ENCODE measurements at places on chromosomes 6 and 20. TPM values are rescaled to one million over a fixed set of nuclear protein-coding genes. Genes with fewer than 3 reads are reported as not detected.

GRCh38 chr6:87736809-87737540 lies 34.9 kb upstream of the AKIRIN2 start:
- H3K27me3 ChIP-seq: no peaks in the 10 kb centered on the region
- peaks cover 41% of the 10 kb centered on the region for H3K4me1 ChIP-seq
- DNase-seq: peak; percentile 33
- H3K36me3 ChIP-seq: no peaks in the 10 kb centered on the region

DNA sequence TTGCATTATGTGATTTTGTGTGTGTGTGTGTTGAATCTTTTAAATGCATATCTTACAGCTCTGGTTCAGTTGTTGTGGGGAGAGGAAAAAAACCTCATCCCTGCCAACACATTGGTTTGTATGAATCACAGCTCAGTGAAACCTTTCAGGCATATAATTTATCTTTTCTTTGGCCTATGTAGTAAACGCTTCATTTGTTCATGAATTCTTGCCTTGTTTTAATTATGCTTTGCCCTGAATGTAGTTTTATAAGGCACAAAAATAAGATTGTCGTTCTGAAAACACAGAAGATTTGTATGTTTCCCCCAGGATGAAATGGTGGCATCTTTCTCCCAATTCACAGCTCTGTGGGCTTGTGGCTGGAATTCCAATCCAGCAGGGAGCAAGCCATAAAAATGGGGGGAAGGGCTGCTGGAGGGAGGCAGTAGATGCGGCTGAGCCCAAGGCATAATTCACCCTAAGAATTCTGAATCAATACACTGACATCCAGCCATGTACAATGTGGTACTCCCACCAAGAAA lies 45.1 kb downstream of the BCAS1 start:
- DNase-seq: no peak
- no peaks in the 10 kb centered on the region for H3K4me1 ChIP-seq
- no peak overlapping the region for H3K4me3 ChIP-seq
- no peak overlapping the region for H3K27ac ChIP-seq

- H3K27me3 ChIP-seq: peaks cover 3% of the 10 kb centered on the region
- no peaks in the 10 kb centered on the region for H3K4me1 ChIP-seq
- no peak overlapping the region for H3K27ac ChIP-seq
- DNase-seq: no peak
Observed at GRCh38 chr6:4101298-4101697, 22.4 kb upstream of the FAM217A start.

- H3K27ac ChIP-seq: no peak overlapping the region
- H3K4me3 ChIP-seq: no peak overlapping the region
- peaks cover 16% of the 10 kb centered on the region for H3K36me3 ChIP-seq
- no peaks in the 10 kb centered on the region for H3K4me1 ChIP-seq
- H3K27me3 ChIP-seq: no peaks in the 10 kb centered on the region
Observed at GRCh38 chr6:63759605-63760105, 124.1 kb downstream of the PHF3 start.

DNA sequence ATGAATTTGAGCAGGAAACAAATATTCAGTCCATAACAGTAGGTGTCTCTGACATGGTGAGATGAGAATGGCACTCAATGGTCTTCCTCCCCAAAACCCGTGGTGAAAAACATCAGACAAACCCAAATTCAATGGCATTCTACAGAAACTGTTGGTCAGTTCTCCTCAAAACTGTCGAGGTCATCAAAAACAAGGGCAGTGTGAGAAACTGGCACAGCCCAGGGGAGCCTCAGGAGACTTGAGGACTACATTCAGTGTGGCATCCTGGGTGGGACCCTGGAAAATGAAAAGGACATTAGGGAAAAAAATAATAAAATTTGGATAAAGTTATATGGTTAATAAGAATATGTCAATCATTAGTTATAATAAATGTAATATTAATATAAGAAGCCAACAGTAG lies 40.6 kb downstream of the LBP start:
- no peaks in the 10 kb centered on the region for H3K36me3 ChIP-seq
- peaks cover 10% of the 10 kb centered on the region for H3K27me3 ChIP-seq
- H3K27ac ChIP-seq: no peak overlapping the region
- no peak for DNase-seq

- H3K4me1 ChIP-seq: no peaks in the 10 kb centered on the region
- H3K4me3 ChIP-seq: no peak overlapping the region
- no peak for DNase-seq
Observed at GRCh38 chr6:63589952-63590411, 17.7 kb downstream of the LOC128125822 start.

DNA sequence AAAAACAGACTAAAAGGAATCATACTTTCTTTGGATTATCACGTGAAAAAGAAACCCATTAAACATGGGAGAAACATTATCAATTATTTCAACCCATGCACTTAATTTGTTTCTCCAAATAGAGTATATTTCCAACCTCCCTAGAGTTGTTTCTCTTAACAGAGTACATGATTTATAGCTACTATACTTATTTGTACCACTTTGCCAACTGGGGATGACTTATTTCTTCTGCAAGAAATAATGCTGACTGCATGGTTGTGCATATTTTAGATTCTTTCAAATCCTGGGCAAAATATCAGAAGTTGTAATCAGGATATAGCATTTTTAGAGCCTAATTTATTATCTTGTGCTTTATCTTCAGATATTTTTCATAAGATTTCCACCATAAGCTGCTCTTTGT lies 629.1 kb upstream of the EYS start:
- H3K4me1 ChIP-seq: no peaks in the 10 kb centered on the region
- H3K36me3 ChIP-seq: no peaks in the 10 kb centered on the region
- H3K27ac ChIP-seq: no peak overlapping the region
- no peak for DNase-seq
- H3K27me3 ChIP-seq: no peaks in the 10 kb centered on the region
- no peak overlapping the region for H3K4me3 ChIP-seq

DNA sequence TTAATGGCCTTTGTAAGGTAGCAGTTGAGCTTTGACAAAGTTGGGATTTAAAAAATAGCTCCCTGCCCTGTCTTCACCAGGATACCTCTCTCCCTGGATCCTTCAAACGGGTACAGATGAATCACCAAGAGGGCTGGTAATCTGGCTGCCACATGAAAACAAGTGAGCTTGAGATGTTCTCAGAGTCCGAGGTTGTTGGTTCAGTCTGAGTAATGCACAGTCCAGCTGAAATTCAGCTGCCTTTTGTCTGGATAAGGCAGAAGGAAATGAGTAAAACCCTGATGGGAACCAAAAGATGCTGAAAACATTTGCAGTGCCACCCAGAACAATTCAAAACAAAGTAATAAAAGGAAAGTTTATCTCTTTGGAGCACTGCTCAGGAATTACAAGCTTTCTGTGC lies 86.8 kb downstream of the GJA1 start:
- DNase-seq: no peak
- no peaks in the 10 kb centered on the region for H3K27me3 ChIP-seq
- H3K4me3 ChIP-seq: no peak overlapping the region
- H3K4me1 ChIP-seq: no peaks in the 10 kb centered on the region
- H3K36me3 ChIP-seq: no peaks in the 10 kb centered on the region

DNA sequence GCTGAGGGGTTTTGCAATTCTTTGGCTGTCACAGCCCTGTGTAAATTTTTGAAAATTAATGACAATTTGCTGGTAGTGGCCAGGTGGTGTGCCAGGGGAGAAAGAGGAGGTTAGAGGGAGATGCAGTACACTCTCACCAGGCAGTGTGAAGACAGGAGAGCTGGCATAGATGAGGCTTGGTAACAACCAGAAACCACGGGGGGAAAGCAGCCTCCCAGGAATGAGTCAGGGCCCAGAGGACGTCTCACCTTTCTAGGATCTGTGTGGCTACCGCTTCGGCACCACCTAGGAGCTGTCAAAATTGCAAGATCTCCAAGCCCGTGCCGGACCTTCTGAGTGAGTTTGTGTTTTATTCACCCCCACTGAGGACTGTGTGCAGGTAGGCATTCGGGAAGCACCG lies 171.4 kb downstream of the PACRG start:
- DNase-seq: no peak
- H3K4me1 ChIP-seq: no peaks in the 10 kb centered on the region
- H3K4me3 ChIP-seq: no peak overlapping the region
- H3K36me3 ChIP-seq: no peaks in the 10 kb centered on the region

GRCh38 chr20:22403632-22404361 lies 180.6 kb downstream of the FOXA2 start:
- H3K4me1 ChIP-seq: no peaks in the 10 kb centered on the region
- H3K27me3 ChIP-seq: no peaks in the 10 kb centered on the region
- no peaks in the 10 kb centered on the region for H3K36me3 ChIP-seq
- DNase-seq: no peak

- peaks cover 24% of the 10 kb centered on the region for H3K36me3 ChIP-seq
- no peak for DNase-seq
- H3K4me3 ChIP-seq: no peak overlapping the region
- H3K27me3 ChIP-seq: no peaks in the 10 kb centered on the region
Observed at GRCh38 chr20:45429618-45430017, 13.7 kb downstream of the PIGT start.

- no peak overlapping the region for H3K27ac ChIP-seq
- DNase-seq: no peak
- no peak overlapping the region for H3K4me3 ChIP-seq
- H3K36me3 ChIP-seq: no peaks in the 10 kb centered on the region
- no peaks in the 10 kb centered on the region for H3K4me1 ChIP-seq
Observed at GRCh38 chr6:21845439-21846140, 252.0 kb downstream of the SOX4 start.

- H3K4me3 ChIP-seq: no peak overlapping the region
- H3K27ac ChIP-seq: no peak overlapping the region
- H3K27me3 ChIP-seq: no peaks in the 10 kb centered on the region
- H3K36me3 ChIP-seq: no peaks in the 10 kb centered on the region
- peaks cover 11% of the 10 kb centered on the region for H3K4me1 ChIP-seq
Observed at GRCh38 chr6:35051396-35051795, 89.7 kb downstream of the TCP11 start.

DNA sequence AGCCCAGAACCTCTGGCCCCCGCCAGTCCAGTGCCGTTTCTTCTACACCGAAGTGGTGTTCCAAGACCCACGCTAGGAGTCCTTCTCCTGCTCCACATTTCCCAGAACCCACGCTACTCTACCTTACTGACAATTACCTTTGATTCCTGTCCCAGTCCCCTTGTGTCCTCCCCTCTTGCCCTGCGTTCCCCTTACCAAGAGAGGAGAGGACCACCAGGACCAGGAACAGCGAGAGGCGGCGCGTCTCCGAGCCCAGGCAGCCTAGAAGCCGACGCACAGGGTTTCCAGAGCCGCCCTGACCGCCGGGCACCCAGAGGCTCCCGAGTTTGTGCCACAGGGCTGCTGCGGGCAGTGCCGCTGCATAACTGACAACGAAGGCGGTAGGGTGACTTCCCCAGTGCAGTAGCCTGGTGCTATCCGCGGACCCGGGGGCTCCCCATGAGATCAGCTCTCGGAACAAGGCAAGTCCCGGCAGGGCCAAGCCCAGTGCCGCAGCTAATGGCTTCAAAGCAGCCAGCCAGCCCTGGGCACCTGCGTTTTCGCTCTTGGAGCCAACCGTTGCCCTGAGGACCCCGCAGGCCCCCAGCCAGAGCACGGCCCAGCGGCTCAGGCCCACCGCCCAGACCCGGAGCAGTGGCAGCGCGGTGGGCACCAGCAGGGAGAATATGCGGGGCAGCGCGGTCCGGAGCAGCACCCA lies 512 bp downstream of the TAP1 start:
- peaks cover 55% of the 10 kb centered on the region for H3K4me1 ChIP-seq
- H3K27me3 ChIP-seq: no peaks in the 10 kb centered on the region
- H3K4me3 ChIP-seq: peak overlapping the region; percentile 99
- H3K27ac ChIP-seq: peak overlapping the region; percentile 98
- DNase-seq: peak; percentile 77
- peaks cover 82% of the 10 kb centered on the region for H3K36me3 ChIP-seq

DNA sequence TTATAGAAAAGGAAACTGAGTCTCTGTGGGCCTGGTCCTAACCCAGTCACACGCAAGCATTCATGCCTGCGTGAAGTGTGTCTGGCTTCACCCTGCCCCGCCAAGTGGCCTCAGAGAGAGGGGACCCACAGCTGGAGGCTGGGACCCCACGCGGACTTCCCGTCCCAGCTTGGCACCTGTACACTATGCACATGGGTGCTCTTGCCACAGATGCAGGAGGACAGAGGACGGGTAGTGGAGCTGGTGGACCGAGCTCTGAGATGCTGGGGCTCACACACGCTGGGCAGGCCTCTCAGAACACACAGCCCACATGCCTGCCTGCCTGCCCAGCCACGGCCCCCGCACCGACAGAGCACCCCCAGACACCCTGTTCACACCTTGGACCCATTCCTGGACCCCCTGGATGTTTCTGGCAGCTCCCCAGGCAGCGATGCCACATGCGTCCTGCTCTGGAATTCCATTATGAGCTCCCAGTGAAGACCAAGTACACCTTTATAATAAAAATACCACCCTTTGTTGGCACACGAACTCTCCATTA lies 24.9 kb upstream of the SMOC2 start:
- no peak overlapping the region for H3K27ac ChIP-seq
- DNase-seq: no peak
- no peaks in the 10 kb centered on the region for H3K27me3 ChIP-seq

DNA sequence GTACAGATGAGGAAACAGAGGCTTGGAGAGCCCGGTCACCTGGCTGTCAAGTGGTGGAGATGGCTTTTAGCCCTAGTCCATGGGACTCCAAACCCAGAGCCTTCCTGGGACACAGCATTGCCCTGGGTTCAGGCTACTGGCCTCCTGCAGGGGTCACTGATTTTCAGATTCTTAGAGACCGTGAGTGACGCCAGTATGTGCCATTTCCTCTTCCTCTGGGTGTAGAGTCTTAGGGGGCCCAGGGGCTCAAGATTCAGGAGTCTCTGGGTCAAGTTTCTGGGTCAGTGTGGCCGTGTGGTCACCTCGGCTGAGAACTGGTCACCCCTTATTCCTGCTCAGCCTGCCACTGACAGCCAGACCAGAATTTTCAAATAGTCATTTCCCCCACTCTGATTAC lies 574 bp downstream of the ARHGAP40 start:
- H3K27ac ChIP-seq: no peak overlapping the region
- DNase-seq: no peak
- H3K36me3 ChIP-seq: no peaks in the 10 kb centered on the region

WFDC12 gene
- total RNA-seq: not detected

KCNK17 gene
- not detected for total RNA-seq

TRIM31 gene
- total RNA-seq: not detected

PRL gene
- total RNA-seq: not detected

SPDEF gene
- total RNA-seq: not detected

ME1 gene
- total RNA-seq: 0.36 TPM

MAP3K5 gene
- total RNA-seq: 13.2 TPM

SIRPD gene
- total RNA-seq: not detected

MAN1A1 gene
- 23.9 TPM for total RNA-seq

RAMACL gene
- total RNA-seq: 0.31 TPM

SLC4A11 gene
- 1.1 TPM for total RNA-seq

FAM83C gene
- total RNA-seq: not detected
